ENCODE measurements at places on chromosomes 2 and 18. TPM values are rescaled to one million over a fixed set of nuclear protein-coding genes. Genes with fewer than 3 reads are reported as not detected.

- no peak overlapping the region for H3K27ac ChIP-seq
- no peaks in the 10 kb centered on the region for H3K27me3 ChIP-seq
- H3K4me1 ChIP-seq: no peaks in the 10 kb centered on the region
Observed at GRCh38 chr2:239163688-239164334, 237.0 kb downstream of the HDAC4 start.

DNA sequence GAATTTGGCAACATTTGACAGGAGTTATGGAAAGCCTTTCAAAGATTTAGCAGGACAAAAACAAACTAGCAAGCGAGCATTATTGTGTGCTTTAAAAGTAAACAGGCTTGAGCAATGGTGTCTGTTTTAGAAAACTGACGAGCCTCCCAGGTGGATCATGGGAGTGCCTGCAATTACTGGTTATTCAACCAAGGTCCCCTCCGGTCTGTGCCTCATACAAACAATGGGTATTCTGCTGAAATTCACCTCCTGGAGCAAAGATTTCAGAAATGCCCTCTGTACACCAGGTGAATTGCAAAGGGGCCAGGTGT lies 22.4 kb downstream of the RTP5 start:
- no peaks in the 10 kb centered on the region for H3K36me3 ChIP-seq
- no peak for DNase-seq
- H3K4me3 ChIP-seq: no peak overlapping the region

- H3K36me3 ChIP-seq: no peaks in the 10 kb centered on the region
- H3K4me1 ChIP-seq: no peaks in the 10 kb centered on the region
- DNase-seq: no peak
Observed at GRCh38 chr2:62920070-62920469, 130.6 kb upstream of the OTX1 start.

DNA sequence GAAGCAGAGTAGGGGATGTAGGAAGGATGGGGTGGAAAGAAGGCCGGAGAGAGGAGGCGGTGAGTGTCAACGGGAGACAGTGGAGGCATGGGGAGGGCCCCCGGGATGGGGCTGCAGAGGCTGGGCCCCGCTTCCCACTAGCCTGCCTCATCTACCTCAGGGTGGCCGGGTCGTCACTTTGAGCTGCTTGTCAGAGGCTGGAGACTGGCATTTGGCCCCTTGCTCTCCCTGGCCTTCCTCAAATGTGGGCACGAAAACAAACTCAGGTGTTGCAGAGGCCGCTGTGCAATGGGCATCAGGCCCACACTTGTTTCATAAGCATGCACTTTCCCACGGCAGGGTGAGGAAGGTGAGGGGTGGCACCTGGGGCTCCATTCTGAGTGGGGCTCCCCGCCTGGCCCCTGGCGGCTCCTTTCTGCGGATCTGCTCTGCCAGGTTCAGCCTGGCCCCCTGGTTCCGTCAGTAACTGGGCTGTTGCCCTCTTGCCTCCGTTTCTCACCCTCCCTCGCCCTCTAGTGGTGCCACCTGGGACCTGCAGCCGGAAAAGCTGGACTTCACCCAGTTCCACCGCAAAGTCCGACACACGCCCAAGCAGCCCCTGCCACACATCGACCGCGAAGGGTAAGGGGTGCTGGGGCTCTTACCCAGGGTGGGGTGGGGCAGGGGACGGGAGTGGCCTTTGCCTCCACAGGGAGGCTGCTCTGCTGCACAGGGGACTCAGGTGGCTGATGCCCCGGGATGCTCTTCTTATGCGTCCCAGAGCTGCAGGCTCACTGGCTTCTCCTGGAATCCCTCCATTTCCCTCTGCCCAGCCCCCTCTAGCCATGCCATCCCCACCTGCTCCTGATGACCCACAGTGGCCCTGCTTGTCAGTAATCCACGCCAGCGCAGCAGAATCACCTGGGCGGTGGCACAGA lies 125.4 kb downstream of the CTIF start:
- no peaks in the 10 kb centered on the region for H3K27me3 ChIP-seq
- peaks cover 6% of the 10 kb centered on the region for H3K4me1 ChIP-seq
- DNase-seq: no peak
- no peak overlapping the region for H3K4me3 ChIP-seq

GRCh38 chr2:171320731-171321130 lies 113.1 kb downstream of the METTL8 start:
- peaks cover 8% of the 10 kb centered on the region for H3K4me1 ChIP-seq
- no peak overlapping the region for H3K27ac ChIP-seq
- DNase-seq: no peak
- H3K27me3 ChIP-seq: no peaks in the 10 kb centered on the region
- no peaks in the 10 kb centered on the region for H3K36me3 ChIP-seq

DNA sequence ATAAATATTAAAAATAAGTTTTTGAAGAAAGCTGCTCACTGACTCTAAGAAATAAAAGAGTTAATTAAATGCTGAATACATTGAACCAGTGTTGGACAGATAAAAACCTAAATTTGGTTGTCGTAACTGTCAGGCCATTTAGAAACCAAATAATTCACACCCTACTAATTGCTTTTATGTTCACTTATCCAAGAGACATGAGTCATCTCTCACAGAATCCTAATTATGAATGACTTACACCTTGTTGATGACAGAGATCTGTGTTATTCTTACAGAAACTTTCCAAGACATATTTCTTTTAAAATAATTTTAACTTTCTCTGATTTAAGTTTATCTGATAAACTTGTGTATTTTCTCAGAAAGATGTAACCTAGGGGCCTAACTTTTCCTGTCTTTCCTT lies 250.7 kb downstream of the IKZF2 start:
- H3K36me3 ChIP-seq: no peaks in the 10 kb centered on the region
- no peak overlapping the region for H3K4me3 ChIP-seq
- no peaks in the 10 kb centered on the region for H3K27me3 ChIP-seq

- H3K4me1 ChIP-seq: no peaks in the 10 kb centered on the region
- H3K27me3 ChIP-seq: no peaks in the 10 kb centered on the region
- H3K4me3 ChIP-seq: no peak overlapping the region
- H3K27ac ChIP-seq: no peak overlapping the region
- H3K36me3 ChIP-seq: no peaks in the 10 kb centered on the region
Observed at GRCh38 chr2:161533218-161533617, 91.0 kb upstream of the SLC4A10 start.

GRCh38 chr2:11325961-11326676 lies 18.3 kb downstream of the ROCK2 start:
- no peak overlapping the region for H3K4me3 ChIP-seq
- no peaks in the 10 kb centered on the region for H3K27me3 ChIP-seq
- H3K27ac ChIP-seq: no peak overlapping the region
- DNase-seq: no peak
- peaks cover 14% of the 10 kb centered on the region for H3K4me1 ChIP-seq
- H3K36me3 ChIP-seq: no peaks in the 10 kb centered on the region

- peaks cover 12% of the 10 kb centered on the region for H3K4me1 ChIP-seq
- peak overlapping the region; percentile 65 for H3K4me3 ChIP-seq
- H3K27ac ChIP-seq: peak overlapping the region; percentile 76
- H3K27me3 ChIP-seq: peaks cover 14% of the 10 kb centered on the region
Observed at GRCh38 chr2:38076152-38076709, 280 bp upstream of the CYP1B1 start.

GRCh38 chr2:40227210-40227609 lies 224.7 kb downstream of the SLC8A1 start:
- H3K4me1 ChIP-seq: no peaks in the 10 kb centered on the region
- no peaks in the 10 kb centered on the region for H3K27me3 ChIP-seq
- no peak overlapping the region for H3K4me3 ChIP-seq
- no peaks in the 10 kb centered on the region for H3K36me3 ChIP-seq

GRCh38 chr2:135728064-135728743 lies 13.5 kb upstream of the UBXN4 start:
- no peak overlapping the region for H3K4me3 ChIP-seq
- no peaks in the 10 kb centered on the region for H3K4me1 ChIP-seq
- DNase-seq: no peak
- no peaks in the 10 kb centered on the region for H3K27me3 ChIP-seq

DNA sequence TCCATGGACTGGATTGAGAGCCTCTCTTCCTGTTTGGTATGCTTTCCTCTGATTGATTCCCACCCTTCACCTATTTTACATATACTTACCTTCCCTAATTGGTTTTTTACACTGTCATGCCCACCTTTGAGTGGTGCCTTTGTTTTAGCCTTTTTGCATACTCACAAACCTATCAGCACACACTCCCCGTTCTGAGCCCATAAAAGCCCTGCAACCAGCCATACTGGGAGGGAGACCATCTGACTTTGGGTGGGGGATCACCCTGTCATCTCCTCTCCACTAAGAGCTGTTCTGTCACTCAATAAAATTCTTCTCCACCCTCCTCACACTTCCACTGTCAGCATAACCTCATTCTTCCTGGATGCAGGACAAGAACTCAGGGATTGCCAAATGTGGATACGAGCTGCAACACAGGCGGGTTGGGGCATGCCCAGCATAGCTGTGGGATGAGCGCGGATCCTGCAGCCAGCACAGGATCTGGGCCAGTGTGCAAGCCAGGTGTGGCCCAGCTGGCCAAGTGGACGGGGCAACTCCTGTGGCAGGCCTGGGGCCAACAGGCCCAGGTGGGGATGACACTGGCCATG lies 9.4 kb upstream of the MOB1A start:
- H3K4me3 ChIP-seq: no peak overlapping the region
- H3K4me1 ChIP-seq: no peaks in the 10 kb centered on the region
- H3K27me3 ChIP-seq: no peaks in the 10 kb centered on the region
- no peak for DNase-seq
- H3K36me3 ChIP-seq: no peaks in the 10 kb centered on the region

DNA sequence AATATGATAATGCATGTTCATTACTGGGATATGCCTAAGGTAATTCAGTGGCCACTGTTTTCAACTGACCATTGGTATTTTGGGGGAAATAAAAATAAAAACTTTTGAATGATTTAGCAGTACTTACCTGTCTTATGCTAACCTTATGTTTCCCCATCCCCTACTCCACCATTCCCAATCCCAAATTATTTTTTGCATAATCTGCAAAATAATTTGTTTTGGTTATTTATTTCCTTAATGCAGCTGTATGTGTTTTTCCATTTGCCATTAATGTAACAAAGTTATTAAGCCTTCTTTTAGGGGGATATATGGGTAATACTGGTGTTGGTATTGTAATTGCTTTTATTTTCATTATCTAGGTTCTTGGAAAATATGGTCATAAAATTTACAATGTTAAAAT lies 213.9 kb upstream of the GULP1 start:
- DNase-seq: no peak
- H3K4me1 ChIP-seq: no peaks in the 10 kb centered on the region
- no peak overlapping the region for H3K4me3 ChIP-seq
- H3K27ac ChIP-seq: no peak overlapping the region
- H3K27me3 ChIP-seq: no peaks in the 10 kb centered on the region
- no peaks in the 10 kb centered on the region for H3K36me3 ChIP-seq

Gene CREG2
- not detected for total RNA-seq

Gene CBLN2
- total RNA-seq: 8.2 TPM

Gene GPR55
- total RNA-seq: not detected

Gene TBC1D8
- 17.8 TPM for total RNA-seq

Gene CNDP1
- total RNA-seq: not detected

All from ascending aorta (tissue), 2 donors.